A549 treated with dexamethasone at 1 μM for 4 hours (cell line): ENCODE measurements at places on chromosomes 5 and 9. TPM values are rescaled to one million over a fixed set of nuclear protein-coding genes. Genes with fewer than 3 reads are reported as not detected.

Gene F2R
- total RNA-seq: 39.0 to 57.3 TPM (median 55.0 TPM) in 5 replicates

Gene GPSM1
- 8.7 to 15.4 TPM (median 13.6 TPM) in 5 replicates for total RNA-seq

Gene PIP5K1B
- total RNA-seq: not detected in 5 replicates

Gene PIK3R1
- 6.9 to 10.7 TPM (median 9.1 TPM) in 5 replicates for total RNA-seq

Gene DRD1
- total RNA-seq: 0.02 to 0.15 TPM (median 0.06 TPM) in 5 replicates

Gene CAVIN4
- total RNA-seq: 0.26 to 0.47 TPM (median 0.39 TPM) in 5 replicates

Gene ANKRD20A1
- total RNA-seq: 0.77 to 1.8 TPM (median 1.5 TPM) in 5 replicates

Gene SPINK4
- total RNA-seq: not detected in 5 replicates

Gene SMARCA2
- total RNA-seq: 21.8 to 29.9 TPM (median 26.0 TPM) in 5 replicates

Gene HEMGN
- not detected in 5 replicates for total RNA-seq

Gene ZNF883
- 0.79 to 1.1 TPM (median 1.0 TPM) in 5 replicates for total RNA-seq

Gene CCDC187
- total RNA-seq: 0.01 TPM in 2 of 5 replicates, not detected in the others

Gene ANXA2R
- 2.8 to 4.1 TPM (median 3.1 TPM) in 5 replicates for total RNA-seq

Gene DNLZ
- 22.8 to 34.8 TPM (median 31.4 TPM) in 5 replicates for total RNA-seq

Gene LHFPL2
- 61.5 to 84.2 TPM (median 77.3 TPM) in 5 replicates for total RNA-seq

Gene SLC34A1
- total RNA-seq: not detected in 5 replicates

Gene GABBR2
- total RNA-seq: 0.19 to 0.28 TPM (median 0.27 TPM) in 5 replicates

Gene ABO
- not detected in 5 replicates for total RNA-seq

Gene LCNL1
- total RNA-seq: 0.03 to 0.31 TPM (median 0.18 TPM) in 5 replicates

Gene CDX1
- total RNA-seq: not detected in 5 replicates

Gene TXNDC8
- total RNA-seq: not detected in 5 replicates

Gene PAPPA
- 21.4 to 40.2 TPM (median 33.9 TPM) in 5 replicates for total RNA-seq

Gene CEL
- 0.30 to 0.85 TPM (median 0.69 TPM) in 5 replicates for total RNA-seq

Gene IFNA13
- not detected in 5 replicates for total RNA-seq

Gene FOXD4L5
- total RNA-seq: 0.04 to 0.05 TPM (median 0.05 TPM) in 3 of 5 replicates, not detected in the others

Gene PCDHGB1
- 1.5 to 2.2 TPM (median 1.8 TPM) in 5 replicates for total RNA-seq

Gene IL13
- 0.07 TPM in 1 of 5 replicates, not detected in the others for total RNA-seq

Gene KIF12
- total RNA-seq: 0.99 to 2.3 TPM (median 1.7 TPM) in 5 replicates

Gene TSLP
- not detected in 5 replicates for total RNA-seq

Gene GAS1
- 0.06 to 0.13 TPM (median 0.06 TPM) in 5 replicates for total RNA-seq

Gene BTNL8
- total RNA-seq: not detected in 5 replicates

Gene SPATA31D4
- not detected in 5 replicates for total RNA-seq

Gene RNF183
- total RNA-seq: 0.07 to 0.17 TPM (median 0.11 TPM) in 3 of 5 replicates, not detected in the others

Gene SPAG8
- total RNA-seq: 0.24 to 0.51 TPM (median 0.34 TPM) in 5 replicates

Gene CD180
- not detected in 5 replicates for total RNA-seq

Gene HRCT1
- 0.14 to 0.40 TPM (median 0.18 TPM) in 5 replicates for total RNA-seq

Gene FRMD3
- 4.3 to 7.2 TPM (median 6.4 TPM) in 5 replicates for total RNA-seq

Gene ARL14EPL
- 0.06 to 0.22 TPM (median 0.15 TPM) in 5 replicates for total RNA-seq

Gene PCDHA5
- 0.52 to 0.95 TPM (median 0.85 TPM) in 5 replicates for total RNA-seq

Gene LOX
- total RNA-seq: 1.1 to 2.5 TPM (median 1.6 TPM) in 5 replicates

Gene THBS4
- total RNA-seq: 0.09 to 0.33 TPM (median 0.21 TPM) in 4 of 5 replicates, not detected in the other

Gene DAB2
- total RNA-seq: 6.8 to 9.3 TPM (median 7.1 TPM) in 5 replicates

Gene CD274
- 1.1 to 2.1 TPM (median 1.3 TPM) in 5 replicates for total RNA-seq

Gene ACTBL2
- total RNA-seq: 0.05 to 0.07 TPM (median 0.06 TPM) in 3 of 5 replicates, not detected in the others

Gene PALM2AKAP2
- total RNA-seq: 0.14 to 0.51 TPM (median 0.29 TPM) in 5 replicates

Gene CARD9
- total RNA-seq: 0.34 to 1.9 TPM (median 0.99 TPM) in 5 replicates

Gene ADGRV1
- 0.45 to 0.84 TPM (median 0.65 TPM) in 5 replicates for total RNA-seq
